Stomach (tissue), 19 donors: ENCODE measurements at places on chromosomes 7 and 10. TPM values are rescaled to one million over a fixed set of nuclear protein-coding genes. Genes with fewer than 3 reads are reported as not detected.

GRCh38 chr10:124057601-124058000, 35.8 kb downstream of the CHST15 start:
- no peak overlapping the region for H3K27ac ChIP-seq
- H3K36me3 ChIP-seq, result no peaks in the 10 kb centered on the region
- H3K4me3 ChIP-seq, result no peak overlapping the region

GRCh38 chr7:46179061-46179610, 258.1 kb upstream of the IGFBP3 start:
- no peak for DNase-seq
- peaks cover 2% of the 10 kb centered on the region for H3K4me1 ChIP-seq
- H3K36me3 ChIP-seq, result no peaks in the 10 kb centered on the region
- H3K4me3 ChIP-seq, result no peak overlapping the region
- H3K27me3 ChIP-seq, result no peaks in the 10 kb centered on the region

DNA sequence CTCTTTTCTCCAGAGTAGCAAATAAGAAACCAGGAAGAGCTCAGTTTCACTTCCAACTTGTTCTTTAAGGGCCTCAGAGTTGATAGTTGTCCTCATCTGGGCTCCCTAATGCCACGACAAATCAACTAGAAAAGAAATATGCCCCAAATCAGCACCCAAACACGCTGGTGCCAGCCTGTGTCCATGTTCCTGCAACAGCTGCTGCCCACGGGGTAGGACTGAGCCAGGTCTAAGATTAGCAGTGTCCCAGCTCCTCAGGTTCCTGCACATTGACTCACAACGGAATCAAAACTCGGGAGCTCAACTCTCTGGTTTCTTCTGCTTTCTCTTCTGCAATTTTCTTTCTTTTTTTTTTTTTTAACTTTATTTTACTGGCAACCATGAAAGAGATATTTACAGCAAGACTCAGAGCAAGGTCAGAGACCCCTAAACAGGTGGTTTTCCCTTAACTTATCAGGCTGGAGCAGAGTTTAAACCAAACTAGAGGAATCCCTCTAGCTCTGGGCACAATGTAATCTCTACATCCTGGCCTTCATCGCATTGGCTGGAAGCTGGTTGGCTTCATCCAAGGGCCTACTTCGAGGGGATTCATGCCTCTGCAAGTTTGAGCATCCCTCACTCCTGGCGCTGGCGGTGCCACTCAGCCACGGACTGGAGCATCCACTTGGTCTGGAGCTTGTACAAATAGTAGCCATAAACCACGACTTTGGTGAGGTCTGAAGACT, 126.1 kb downstream of the PFKFB3 start:
- no peak overlapping the region for H3K4me3 ChIP-seq
- H3K27ac ChIP-seq, result no peak overlapping the region
- no peaks in the 10 kb centered on the region for H3K27me3 ChIP-seq
- no peaks in the 10 kb centered on the region for H3K4me1 ChIP-seq

GBX1 gene
- polyA plus RNA-seq, result not detected
